Epithelial cell of proximal tubule (primary cell): ENCODE measurements at places on chromosomes 2 and 18. TPM values are rescaled to one million over a fixed set of nuclear protein-coding genes. Genes with fewer than 3 reads are reported as not detected.

Gene EDAR
- total RNA-seq: 0.65 and 1.0 TPM in 2 replicates

Gene MARCO
- total RNA-seq: not detected in 2 replicates

Gene SKOR2
- total RNA-seq: not detected in 2 replicates

Gene SERPINB7
- 7.5 and 44.5 TPM in 2 replicates for total RNA-seq

Gene LRP2
- 0.17 TPM in 1 of 2 replicates, not detected in the other for total RNA-seq

Gene TLX2
- not detected in 2 replicates for total RNA-seq
